Urothelium cell line (cell line): ENCODE measurements at places on chromosomes 6 and 20.

DNA sequence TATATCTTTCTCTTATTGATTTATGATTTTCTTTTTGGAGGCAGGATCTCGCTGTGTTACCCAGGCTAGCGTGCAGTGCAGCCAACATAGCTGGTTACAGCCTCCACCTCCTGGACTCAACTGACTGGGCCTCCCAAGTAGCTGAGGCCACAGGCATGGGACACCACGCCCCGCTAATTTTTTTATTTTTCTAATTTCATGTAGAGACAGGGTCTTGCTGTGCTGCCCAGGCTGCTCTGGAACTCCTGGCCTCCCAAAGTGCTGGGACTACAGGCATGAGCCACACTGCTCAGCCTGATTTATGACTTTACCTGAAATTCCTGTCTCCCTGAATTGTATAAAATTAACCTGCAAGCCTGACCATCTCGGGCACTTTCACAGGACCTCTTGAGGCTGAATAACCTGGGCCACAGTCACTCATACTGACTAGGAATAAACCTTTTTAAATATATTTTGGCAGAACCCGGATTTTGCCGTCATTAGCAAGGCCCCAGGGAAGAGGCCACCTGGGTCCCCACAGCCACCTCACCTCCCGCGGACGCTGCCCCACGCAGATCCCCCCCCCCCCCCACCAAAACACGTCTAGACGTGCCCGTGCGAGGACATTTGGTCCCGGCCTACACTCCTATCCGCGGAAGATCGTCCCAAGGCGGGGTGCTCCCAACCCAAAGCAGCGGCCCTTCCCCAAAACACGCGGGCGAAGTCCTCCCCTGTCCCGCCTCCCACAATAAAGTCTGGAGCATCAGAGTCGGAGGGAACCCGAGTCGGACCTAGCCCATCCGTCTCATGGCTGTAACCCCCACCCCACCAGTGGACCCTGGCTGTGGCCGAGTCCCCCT is 902 bp downstream of the ZNF337 start:
- DNase-seq = peak; percentile 25

- no peak for DNase-seq
Observed at GRCh38 chr6:11718463-11718862, 60.1 kb downstream of the ADTRP start.

DNA sequence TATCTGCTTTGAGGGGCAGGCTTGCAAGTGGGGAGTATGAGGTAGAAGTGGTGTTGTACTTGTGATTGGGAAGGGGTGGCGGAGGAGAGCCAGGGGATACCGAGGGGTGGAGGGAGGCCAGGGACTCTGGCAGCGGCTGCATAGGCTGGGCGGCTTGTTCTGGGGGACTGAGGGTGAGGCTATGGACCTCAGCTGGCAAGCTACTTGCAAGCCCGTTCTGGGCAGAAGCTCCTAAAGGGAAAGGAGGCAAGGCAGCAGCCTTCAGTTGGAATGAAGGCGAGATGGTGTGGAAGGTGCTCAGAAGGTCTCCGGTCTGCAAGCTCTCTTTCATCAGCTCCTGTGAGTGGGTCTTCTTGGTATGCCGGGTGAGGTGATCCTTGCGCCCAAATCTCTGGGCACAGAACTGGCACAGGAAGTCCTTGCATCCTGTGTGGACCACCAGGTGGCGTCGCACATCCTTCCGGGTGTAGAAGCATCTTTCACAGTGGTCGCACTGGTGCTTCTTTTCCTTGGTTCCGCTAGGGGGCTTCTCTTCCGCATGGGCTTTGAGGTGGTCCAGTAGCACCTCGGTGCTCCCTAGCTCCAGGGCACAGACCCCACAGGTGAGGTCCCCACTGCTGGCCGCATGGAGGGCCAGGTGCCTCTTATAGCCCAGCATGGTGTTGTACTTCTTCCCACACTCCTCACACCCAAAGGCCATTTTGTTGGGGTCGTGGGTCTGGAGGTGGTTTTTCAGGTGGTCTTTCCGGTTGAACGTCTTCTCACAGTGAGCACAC is 66.0 kb downstream of the PLAGL1 start:
- DNase-seq = peak; percentile 64

DNA sequence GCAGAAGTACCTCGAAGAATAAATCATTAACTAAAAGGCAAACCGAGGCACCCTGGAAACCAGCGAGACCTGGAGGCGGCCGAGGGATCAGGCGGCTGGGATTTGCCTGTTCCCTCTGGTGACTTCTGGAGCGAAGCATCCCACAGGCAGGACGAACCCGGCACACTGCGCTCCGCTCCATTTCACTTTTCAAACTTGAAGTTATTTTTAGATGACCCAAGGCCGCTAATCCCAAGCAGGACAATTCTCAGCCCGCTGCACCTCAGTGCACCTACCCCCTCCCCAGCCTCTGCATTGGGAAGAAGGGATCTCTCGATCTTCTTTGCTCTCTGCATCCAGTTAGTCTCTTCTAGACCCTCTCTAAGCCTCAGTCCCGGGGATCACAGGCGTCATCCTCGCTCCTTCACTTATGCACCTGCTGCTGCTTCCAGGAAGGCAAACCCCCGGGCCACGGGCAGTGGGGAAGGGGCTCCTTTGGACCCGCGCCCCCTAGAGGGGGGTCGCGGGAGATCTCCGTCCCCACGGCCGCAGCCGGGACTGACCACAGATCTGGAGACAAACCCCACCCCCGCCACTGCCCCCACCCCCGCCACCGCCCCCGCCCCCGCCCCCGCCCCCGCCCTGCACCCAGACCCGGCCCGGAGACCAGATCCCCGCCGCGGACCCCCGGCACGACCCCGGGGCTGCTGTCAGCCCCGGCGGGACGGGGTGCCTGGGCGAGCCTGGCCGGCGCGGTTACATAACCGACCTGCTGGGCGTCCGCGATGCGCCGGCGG is 636 bp downstream of the RCAN2 start:
- DNase-seq = peak; percentile 53

- peak; percentile 77 for DNase-seq
Observed at GRCh38 chr6:43923376-43924221, 153.6 kb downstream of the VEGFA start.

GRCh38 chr6:38688579-38689087 is 14.3 kb downstream of the GLO1 start:
- no peak for DNase-seq

DNA sequence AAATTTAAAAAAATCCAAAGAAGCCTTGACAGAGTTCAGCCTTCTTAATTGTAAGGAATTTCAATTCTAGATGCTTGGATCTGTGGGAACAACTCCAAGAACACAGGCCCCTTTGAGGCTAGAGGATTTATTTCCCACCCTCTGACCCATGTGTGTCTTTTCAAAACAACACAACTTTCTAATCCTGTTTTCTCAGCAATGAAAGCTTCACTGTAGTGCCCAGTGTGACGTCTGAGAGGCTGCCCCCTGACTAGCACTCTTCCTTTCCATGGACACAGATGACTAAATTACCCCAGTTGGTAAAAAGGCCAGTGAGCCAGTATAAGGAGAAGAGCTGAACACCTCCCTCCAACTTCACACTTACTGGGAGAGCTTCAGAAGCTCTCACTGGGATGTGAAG is 16.5 kb upstream of the CCR6 start:
- no peak for DNase-seq
